Activated naive CD4-positive, alpha-beta T cell treated with anti-CD3 and anti-CD28 coated beads, Interleukin-2, amount 10 ng/mL, durations not matched to agents 5 hours and 36 hours (primary cell): ENCODE measurements at places on chromosomes 1 and 21. TPM values are rescaled to one million over a fixed set of nuclear protein-coding genes. Genes with fewer than 3 reads are reported as not detected.

The SLC30A10 gene
- not detected for total RNA-seq

The NHLH2 gene
- not detected for total RNA-seq

The FOXD3 gene
- not detected for total RNA-seq

The S100A9 gene
- total RNA-seq, result not detected

The SYT14 gene
- not detected for total RNA-seq

The ISG15 gene
- 87.5 TPM for total RNA-seq

The HPDL gene
- total RNA-seq, result 5.0 TPM

The DNAJC28 gene
- 0.63 TPM for total RNA-seq

The PGLYRP4 gene
- not detected for total RNA-seq

The C1orf94 gene
- total RNA-seq, result not detected

The SV2A gene
- total RNA-seq, result 17.7 TPM

The ZFP69 gene
- 3.6 TPM for total RNA-seq

The FCMR gene
- total RNA-seq, result 226 TPM

The SNX27 gene
- 22.9 TPM for total RNA-seq

The PLPP3 gene
- not detected for total RNA-seq

The RCAN3 gene
- 150 TPM for total RNA-seq

The PIGC gene
- 28.4 TPM for total RNA-seq

The RIPPLY3 gene
- 0.14 TPM for total RNA-seq

The WNT3A gene
- not detected for total RNA-seq

The GPR25 gene
- not detected for total RNA-seq

The GSTM1 gene
- total RNA-seq, result not detected

The EBNA1BP2 gene
- 31.7 TPM for total RNA-seq

The NUDC gene
- total RNA-seq, result 47.1 TPM

The ACTL8 gene
- total RNA-seq, result not detected

The FAM167B gene
- 0.58 TPM for total RNA-seq

The SPATA46 gene
- not detected for total RNA-seq

The APP gene
- total RNA-seq, result 25.4 TPM

The ADCY10 gene
- not detected for total RNA-seq

The CDK11B gene
- total RNA-seq, result 34.2 TPM

The S1PR1 gene
- total RNA-seq, result 242 TPM

The CLCA4 gene
- total RNA-seq, result not detected

The NPHS2 gene
- total RNA-seq, result not detected

The CD48 gene
- total RNA-seq, result 378 TPM

The CR1 gene
- total RNA-seq, result 0.13 TPM

The IL12RB2 gene
- total RNA-seq, result 32.9 TPM

The OR2T2 gene
- total RNA-seq, result not detected

The DYRK3 gene
- 2.6 TPM for total RNA-seq

The FHAD1 gene
- total RNA-seq, result 0.46 TPM
